ENCODE measurements at places on chromosomes 6 and 20.
A peak's percentile ranks its signal among the peaks of the same experiment; 100 is the strongest.

- DNase-seq: no peak
Measured at GRCh38 chr20:56859801-56860261, 230.7 kb downstream of the TFAP2C start.

DNA sequence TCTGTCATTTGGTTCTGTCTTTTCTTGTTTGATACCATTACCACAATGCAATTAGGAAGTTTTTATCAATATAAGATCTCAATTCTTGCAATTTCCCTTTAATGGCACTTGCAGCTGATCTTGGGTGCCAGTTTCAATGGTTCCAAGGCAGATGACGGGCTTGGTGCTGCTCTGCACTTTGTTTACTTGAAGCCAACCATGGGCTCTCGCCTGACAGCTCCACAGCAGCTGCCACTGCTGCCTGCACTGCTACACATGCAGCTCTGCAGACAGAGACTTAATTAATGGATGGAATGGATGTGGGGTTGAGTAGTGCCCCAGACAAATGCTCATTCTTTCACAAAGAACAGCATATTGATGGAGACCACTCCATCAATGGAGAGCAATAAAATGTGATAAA is 1024.3 kb upstream of the EPHA7 start:
- no peak for DNase-seq

GRCh38 chr6:24332317-24332716 is 25.5 kb downstream of the DCDC2 start:
- DNase-seq: no peak

- DNase-seq: no peak
Measured at GRCh38 chr6:148240861-148241477, 101.7 kb upstream of the SASH1 start.

DNA sequence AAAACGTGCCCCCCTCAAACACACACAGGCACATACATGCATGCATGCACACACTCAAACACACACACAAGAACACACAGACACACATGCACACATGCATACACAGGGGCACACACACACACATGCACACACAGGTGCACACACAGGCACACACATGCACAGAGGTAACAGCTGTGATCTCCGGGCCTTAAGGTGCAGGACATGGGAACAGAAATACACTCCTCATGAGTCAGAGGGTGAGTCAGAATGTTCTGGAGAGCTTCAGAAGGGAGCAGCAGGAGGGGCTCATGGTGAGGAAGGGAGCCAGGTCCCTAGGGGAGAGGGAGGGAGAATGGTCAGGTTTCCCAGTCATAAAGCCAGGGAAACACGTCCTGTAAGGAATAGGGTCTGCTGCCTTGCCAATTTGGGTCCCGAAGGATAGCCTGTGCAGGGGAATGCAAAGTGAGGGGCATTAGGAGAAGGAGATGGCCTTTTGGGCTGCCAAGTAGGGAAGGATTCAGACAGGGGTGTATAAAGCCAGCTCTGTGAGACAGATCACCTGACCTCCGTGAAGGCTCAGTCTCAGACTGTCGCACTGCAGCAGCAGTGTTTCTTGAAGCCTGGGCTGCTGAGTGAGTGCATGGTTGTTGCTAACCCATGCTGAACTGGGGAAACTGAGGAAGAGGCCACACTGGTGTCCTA is 123.9 kb downstream of the MAFB start:
- DNase-seq: no peak

DNA sequence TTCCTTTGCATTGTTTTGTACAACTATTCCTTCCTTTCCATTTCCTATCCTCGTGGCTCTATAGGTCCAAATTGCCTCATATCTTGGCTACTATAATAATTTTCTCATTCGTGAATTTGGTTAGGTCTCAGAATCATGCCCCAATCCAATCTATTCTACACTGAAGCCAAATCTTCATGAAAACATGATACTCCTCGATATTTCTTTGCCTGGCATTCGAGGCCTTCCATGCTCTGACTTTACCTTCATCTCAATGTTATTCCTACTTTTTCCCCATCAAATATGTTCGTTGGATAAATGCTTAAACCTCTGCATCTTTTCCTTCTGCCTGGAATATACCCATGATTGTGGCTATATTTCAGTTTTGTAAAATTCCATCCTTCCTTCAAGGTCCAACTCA is 30.4 kb downstream of the TCF21 start:
- no peak for DNase-seq

DNA sequence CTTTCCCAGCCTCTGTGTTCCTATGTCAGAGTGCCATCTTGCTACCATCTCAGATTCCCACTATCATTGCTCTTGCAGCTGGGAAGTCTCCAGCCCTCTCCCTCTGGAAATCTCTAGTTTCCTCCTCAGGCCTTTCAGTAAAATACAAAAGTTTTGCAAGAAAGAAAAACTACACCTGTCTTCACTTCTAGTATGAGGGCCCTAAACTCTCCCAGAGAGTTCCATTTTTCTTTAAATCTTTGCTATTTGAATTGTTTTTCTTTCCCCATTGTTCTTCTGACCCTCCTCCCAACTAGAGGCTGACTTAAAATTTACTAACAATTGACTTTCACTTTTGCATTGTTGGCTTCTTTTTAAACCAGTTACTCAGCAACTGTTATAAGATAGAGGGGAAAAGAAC is 62.8 kb downstream of the LY86 start:
- no peak for DNase-seq

DNA sequence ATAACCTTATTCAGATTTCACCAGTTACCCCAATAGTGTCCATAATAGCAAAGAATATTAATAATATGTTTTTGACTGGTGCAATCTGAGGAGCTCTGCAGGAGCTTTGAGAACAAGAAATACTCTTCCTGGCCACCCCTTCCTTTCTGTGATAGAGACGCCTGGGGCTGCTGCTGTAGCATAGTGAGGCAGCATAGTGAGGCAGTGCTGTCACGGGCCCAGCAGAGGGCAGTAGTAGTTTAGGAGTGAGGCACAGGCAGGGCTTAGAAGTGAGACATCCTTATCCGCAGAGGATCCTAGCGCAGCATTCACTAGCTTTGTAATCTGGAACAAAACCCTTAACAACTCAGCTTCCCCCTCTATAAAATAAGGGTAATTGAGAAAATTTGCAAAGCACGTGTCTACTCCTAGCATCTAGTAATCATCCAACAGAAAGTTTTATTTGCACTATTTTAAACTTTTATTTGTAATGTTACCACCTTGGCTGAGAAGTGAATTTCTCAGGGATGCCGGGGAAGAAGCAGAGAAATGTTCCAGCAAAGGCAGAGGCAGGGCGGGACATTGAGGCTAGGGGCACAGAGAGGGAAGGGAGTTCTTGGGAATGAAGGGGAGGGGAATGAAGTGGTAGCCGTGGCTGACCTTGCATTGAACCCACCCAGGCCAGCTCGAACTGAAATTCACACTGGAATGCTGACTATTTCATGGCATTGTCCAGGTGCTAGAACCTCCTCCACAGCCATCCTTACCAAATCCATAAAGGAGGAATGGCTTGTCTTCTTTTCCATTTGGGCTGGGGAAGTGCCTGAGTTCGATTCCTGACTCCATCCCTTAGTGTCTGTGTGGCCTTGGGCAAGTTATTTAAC is 78.8 kb downstream of the CDS2 start:
- DNase-seq: peak; percentile 67

All from C1 segment of cervical spinal cord (tissue), 14 donors.